ENCODE measurements at places on chromosomes 3 and 15.

DNA sequence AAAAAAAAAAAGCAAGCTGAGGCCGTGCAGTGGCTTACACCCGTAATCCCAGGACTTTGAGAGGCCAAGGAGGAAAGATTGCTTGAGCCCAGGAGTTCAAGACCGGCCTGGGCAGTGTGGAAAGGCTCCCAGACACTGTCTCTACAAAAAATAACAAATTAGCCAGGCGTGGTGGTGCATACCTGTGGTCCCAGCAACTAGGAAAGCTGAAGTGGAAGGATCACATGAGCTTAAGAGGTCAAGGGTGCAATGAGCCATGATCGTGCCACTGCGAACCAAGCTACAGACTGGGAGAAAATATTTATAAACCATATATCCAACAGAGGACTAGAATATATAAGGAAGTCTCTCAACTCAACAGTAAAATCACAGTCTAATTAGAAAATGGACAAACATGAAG lies 10.0 kb downstream of the KLHDC8B start:
- DNase-seq, result no peak

- no peak for DNase-seq
Measured at GRCh38 chr3:148329481-148330235, 368.0 kb upstream of the AGTR1 start.

DNA sequence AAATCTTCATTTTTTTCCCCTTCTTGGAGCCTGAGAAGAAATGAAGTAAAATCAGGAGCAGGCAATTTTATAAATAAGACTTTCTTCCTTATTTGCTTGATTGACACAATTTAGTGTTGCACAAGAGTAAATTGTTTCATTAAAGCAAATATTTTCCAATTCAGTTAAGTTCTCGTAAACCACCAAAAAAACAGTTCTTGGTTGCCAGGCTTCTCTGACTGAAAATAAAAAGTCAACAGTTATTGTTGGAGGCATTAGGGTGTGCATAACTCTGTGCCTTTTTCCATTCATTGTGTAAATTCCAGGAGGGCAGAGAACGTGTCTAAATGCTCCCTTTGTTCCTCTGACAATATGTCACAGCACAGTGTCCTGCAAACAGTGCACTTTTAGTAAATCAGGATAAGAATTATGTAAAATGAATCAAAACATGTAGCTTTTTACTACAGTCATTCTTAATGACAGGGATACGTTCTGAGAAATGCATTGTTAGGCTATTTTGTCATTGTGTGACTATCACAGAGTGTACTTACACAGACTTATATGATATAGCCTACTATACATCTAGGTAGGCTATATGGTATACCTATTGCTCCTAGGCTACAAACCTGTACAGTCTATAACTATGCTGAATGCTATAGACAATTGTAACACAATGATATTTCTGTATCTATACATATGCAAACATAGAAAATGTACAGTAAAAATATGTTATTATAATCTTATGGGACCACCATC lies at the start of gene CP:
TSS of gene CP (minus strand) at position 47 of the 735 bp plus-strand sequence. CDS start at position 10, 37 bp downstream.
- no peak for DNase-seq

- DNase-seq, result no peak
Measured at GRCh38 chr3:167394003-167394402, 13.9 kb upstream of the ZBBX start.

DNA sequence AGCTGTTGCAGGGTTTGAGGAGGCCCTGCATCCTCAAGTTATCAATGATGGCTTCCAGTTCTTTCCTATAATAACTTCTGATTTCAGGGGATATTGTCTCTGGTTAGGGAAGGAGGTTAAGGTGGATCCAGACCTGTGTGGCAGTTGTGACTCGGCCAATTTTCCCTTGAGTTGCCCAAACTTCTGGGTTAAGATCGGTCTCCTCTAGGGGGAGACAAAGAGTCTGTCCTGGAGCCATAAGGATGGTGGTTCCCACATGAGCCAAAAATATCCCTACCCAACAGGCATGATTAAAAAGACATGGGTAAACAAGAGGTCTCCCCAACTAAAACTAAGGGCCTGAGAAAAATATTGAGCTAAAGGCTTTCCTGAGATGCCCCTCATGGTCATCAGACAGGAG lies 227.5 kb upstream of the MDFIC2 start:
- DNase-seq, result no peak

- DNase-seq, result no peak
Measured at GRCh38 chr15:71451130-71451529, 335.9 kb downstream of the THSD4 start.

- no peak for DNase-seq
Measured at GRCh38 chr3:84299329-84299728, 659.5 kb upstream of the CADM2 start.

GRCh38 chr3:17044855-17045254 lies 160.1 kb downstream of the PLCL2 start:
- DNase-seq, result no peak

- no peak for DNase-seq
Measured at GRCh38 chr3:71393093-71393492, 190.4 kb downstream of the FOXP1 start.

- DNase-seq, result no peak
Measured at GRCh38 chr3:52809662-52810377, 15.2 kb downstream of the ITIH3 start.

GRCh38 chr15:42608110-42608531 lies 32.7 kb downstream of the STARD9 start:
- peak; percentile 4 for DNase-seq

- no peak for DNase-seq
Measured at GRCh38 chr3:183244981-183245476, 8.0 kb upstream of the B3GNT5 start.

GRCh38 chr15:29891096-29891457 lies 68.8 kb upstream of the TJP1 start:
- DNase-seq, result no peak

GRCh38 chr3:159803459-159803858 lies 185.2 kb upstream of the IL12A start:
- no peak for DNase-seq

DNA sequence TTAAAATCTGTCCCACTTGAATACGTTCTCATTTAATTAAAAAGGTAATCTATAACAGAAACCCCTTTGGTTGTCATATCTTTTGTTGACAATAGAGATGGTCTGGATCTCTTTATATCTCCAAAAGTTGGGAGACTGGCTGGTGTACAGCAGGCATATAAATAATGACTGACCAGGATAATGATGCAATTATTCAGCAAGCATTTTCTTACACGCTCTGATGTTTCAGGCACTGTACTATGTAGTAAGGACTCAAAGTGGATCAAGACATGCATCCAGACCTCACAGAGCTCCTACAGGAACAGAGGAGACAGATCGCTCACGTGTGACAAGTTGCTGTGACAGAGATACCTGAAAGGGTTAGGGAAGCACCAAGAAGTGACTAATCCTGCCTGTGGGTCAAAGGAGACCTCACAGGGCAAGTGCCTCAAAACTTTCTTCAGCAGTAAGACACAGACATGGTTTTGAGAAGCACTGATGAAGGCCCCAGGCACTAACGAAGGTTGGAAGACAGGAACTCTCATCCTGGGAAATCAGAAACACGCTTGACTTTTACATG lies 25.7 kb downstream of the VPS39 start:
- DNase-seq, result no peak

GRCh38 chr15:94282269-94283250 lies 51.2 kb downstream of the MCTP2 start:
- no peak for DNase-seq

GRCh38 chr3:156548902-156549301 lies 6.0 kb downstream of the SSR3 start:
- DNase-seq, result no peak

DNA sequence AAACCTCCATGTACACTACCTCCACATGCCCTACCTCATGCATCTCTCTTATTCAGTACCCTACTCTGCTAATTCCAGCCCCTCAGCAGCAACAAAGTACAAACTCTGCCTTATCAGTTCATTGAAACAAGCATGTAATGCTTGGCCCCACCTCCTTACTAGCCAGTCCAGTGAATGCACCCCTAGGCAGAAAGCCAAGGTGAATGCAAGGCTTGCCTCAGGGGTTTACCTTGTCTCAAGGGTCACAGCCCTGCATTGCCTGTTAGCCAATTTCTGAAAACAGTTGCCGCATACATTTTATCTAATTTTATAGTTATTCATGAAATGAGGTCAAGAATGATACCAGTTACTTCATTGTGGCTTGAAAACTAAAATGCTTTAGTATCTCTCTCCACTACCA lies 576.4 kb downstream of the FHIT start:
- DNase-seq, result no peak

- no peak for DNase-seq
Measured at GRCh38 chr3:112376241-112376911, 43.4 kb downstream of the CD200 start.

DNA sequence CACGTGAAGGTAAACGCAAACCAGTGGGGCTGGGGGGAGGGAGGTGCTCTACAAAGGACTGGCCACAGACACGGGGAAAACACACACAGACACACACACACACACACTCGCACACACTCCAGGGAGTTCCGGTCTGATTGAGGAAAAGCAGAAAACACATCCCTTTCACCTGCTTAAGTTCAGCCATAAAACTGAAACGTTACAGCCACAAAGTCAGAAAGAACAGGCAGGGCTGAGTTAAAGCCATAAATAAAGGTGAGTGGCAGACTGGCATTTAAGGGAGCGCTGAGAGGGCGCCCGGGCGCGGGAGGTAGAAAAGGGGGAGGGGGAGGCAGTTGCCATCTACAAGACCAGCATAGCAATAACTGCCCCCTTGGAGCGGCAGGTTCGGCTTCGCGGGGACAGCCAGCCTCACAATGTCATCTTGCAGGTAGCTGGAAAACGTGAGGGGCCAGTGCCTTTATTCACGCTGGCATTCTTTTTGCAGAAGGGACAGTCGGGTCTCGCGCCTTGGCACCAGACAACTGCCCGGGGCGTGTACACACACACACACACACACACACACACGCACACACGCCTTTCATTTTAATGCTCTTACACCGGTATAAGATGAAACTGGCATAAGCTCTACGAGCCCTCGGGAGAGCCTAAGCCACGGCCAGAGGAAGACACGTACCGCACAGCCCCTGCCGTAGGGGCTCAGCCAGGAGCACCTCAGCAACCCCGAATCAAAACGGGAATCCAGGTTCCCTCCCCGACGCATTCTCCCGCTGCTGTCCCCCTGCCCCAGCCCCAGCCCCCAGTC lies 866 bp downstream of the TNIK start:
- peak; percentile 59 for DNase-seq

DNA sequence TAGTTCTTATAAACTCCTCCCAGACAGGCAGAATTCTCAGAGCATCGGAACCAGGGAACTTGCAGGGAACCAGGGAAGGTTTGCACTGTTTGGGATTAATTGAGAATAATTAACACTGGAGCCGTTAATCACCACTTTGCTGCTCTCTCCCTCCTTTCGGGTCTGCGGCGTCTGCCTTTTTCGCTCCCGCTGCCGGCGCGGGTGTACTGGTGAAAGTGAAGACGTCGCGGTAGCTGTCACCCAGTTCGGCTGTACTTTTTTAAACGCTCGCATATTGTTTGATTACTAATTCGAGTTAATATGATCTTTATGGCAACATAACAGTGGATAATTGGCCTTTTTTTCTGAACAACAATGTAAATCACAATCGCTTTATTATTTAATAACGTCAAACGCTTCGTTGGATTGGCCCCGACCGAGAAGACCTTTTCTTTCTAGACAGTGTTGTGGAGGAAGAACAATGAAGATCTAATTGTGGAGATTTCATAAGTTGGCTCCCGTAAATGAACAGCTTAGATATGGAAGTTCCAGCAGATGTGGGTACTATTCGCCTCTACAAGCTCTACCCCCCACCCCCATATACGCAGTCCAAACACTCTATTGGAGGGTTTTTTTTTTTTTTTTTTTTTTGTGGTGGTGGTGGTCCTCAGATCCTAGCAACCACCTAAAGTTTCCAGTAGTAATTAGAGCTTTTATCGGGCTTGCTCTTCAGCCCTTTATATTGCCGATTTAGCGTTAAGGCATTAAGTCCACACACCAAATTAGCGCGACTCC lies 12.7 kb downstream of the SOX2 start:
- DNase-seq, result no peak

DNA sequence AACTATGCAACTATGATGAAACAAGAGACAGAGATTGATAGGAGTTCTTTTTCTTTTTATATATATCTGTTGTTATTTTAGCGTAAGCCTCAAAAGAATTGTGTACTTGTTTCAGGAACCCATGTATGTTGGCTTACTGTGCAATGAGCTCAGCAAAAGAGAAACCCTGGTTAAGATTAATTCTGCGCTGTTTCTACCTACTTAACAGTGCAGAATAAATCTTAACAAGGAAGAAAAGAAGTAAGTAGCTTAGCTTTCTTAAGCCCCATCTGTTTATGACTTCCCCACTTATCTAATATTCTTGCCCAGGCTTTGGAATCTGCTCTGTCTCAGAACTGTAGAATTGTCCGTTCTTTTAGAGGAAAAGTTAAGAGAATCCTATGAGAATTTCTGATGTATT lies 27.4 kb downstream of the ECT2 start:
- DNase-seq, result no peak

- no peak for DNase-seq
Measured at GRCh38 chr3:77147836-77148578, 108.1 kb downstream of the ROBO2 start.

- DNase-seq, result peak; percentile 62
Measured at GRCh38 chr15:39580485-39581241, at the start of gene THBS1. TSS of gene THBS1 (plus strand) at chr15:39581079. CDS start at chr15:39581858, 779 bp downstream.

GRCh38 chr15:25368850-25369249 lies 70.0 kb downstream of the UBE3A start:
- no peak for DNase-seq

GRCh38 chr3:48957006-48957705 lies 32.9 kb upstream of the P4HTM start:
- no peak for DNase-seq

DNA sequence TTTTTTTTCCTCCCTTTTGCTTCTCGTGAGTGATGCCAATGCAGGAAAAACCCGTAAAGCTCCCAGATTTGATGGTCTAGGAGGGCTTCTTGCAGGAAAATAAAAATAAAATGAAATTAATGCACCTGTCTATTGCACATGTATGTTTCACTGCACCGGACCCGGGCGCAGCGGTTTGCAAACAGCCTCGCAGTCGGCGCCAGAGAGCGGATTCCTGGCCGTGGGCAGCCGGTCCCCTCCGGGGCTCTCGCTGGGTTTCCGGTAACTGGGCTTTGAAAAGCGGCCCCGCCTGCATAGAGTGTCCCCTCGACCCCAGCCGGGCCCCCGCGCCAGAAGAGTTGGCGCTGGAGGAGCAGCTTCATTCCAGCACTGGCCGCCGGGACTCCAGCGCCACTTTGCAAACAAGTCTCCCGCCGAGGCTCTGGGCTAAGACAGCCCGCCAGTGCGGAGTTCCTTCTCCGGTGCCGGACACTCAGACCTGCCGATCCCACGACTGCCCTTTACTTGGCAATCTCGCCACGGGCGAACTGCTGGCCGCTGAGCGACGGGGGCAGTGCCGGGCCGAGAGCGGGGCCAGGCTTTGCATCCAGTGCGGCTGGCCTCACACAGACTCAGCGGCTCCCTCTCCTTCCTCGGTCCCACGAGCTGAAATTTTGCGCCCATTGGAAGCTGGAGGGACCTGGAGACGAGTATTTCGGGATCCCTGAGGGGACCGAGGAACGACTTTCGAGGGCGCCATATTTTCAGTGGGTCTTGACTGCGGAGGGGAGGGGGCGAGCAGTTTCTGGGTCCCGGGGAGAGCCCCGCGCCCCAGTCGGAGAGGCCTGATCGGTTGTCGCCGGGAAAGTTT lies 225.9 kb upstream of the C2CD4B start:
- DNase-seq, result peak; percentile 24

- DNase-seq, result no peak
Measured at GRCh38 chr3:35417080-35417479, 222.2 kb upstream of the ARPP21 start.
